ENCODE measurements at places on chromosomes 13 and 19.

DNA sequence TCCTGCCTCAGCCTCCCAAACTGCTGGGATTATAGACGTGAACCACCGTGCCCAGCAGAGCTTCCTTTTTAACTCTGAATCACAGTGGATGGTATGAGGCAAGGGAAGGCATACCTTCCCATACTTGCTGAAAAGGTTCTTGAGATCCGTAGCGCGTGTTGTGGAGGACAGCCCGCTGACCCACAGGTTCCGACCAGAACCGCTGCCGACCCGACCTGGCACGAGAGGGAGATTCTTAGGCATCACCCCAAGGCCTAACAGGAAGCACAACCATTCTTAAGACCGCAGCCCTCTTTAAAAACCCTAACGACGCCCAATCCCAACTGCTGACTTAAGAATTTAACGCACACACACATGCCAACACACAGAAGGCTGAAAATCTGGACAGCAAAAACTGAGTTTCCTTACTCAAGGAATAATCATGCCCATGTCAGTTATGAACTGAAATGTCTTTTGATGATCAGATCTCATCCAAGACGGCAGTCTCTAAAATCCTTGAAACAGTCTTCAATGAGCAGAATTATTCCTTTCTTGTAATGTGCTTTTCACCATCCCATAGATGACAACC, 12.6 kb downstream of the SAFB2 start:
- DNase-seq = no peak

DNA sequence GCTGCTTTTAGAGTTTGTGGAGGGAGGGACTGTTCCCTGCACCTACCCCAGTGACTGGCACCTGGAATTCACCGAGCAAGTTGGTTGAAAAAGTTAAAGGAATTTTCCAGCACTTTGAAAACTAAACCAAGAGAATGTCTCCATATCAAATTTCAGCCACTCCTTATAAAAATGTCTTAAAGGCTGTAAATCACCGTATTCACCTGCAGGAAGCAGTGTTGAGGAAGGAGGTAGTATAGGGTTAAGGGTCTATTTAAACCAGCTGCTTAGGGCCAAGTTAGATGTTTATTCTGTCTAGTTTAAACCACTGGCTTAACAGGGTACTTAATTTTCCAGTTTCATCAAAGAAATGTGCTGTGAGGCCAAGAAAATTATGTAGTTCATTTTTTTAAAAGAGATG, 3.8 kb upstream of the RAB20 start:
- DNase-seq = no peak

GRCh38 chr19:19193926-19194325, 1.9 kb downstream of the RFXANK start:
- no peak for DNase-seq

GRCh38 chr13:80962855-80963254, 621.9 kb upstream of the SPRY2 start:
- DNase-seq = no peak

- no peak for DNase-seq
These were observed 227.0 kb downstream of the SPRY2 start for GRCh38 chr13:80113714-80114454.

GRCh38 chr13:22196777-22197176, 525.9 kb downstream of the FGF9 start:
- DNase-seq = no peak

GRCh38 chr19:12833738-12834565, 427 bp downstream of the RTBDN start:
- DNase-seq = no peak

GRCh38 chr13:60572855-60573254, 175.8 kb downstream of the TDRD3 start:
- no peak for DNase-seq

- DNase-seq = no peak
These were observed 18.6 kb upstream of the LMTK3 start for GRCh38 chr19:48530066-48530720.

DNA sequence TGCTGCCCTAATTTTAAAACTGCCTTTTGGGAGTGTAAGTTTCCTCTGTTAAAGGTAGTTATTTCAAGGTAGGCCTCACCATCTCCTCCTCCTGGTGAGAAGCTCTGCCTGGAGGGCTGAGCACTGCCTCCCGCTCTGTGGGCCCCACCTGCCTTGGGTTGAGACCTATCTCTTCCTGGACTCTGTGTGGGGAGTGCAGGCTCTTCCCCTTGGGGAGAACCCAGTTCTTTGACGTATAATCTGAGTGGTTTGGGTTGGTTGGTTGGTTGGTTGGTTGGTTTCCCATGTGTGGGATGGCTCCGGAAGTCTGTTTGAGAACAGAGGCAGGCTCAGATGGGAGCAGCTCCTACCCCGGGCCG, 39.1 kb downstream of the ACTN4 start:
- DNase-seq = peak; percentile 77

- DNase-seq = no peak
These were observed 251.4 kb downstream of the RGCC start for GRCh38 chr13:41708713-41709112.

- DNase-seq = no peak
These were observed 36.1 kb upstream of the PCDH8 start for GRCh38 chr13:52884429-52885010.

DNA sequence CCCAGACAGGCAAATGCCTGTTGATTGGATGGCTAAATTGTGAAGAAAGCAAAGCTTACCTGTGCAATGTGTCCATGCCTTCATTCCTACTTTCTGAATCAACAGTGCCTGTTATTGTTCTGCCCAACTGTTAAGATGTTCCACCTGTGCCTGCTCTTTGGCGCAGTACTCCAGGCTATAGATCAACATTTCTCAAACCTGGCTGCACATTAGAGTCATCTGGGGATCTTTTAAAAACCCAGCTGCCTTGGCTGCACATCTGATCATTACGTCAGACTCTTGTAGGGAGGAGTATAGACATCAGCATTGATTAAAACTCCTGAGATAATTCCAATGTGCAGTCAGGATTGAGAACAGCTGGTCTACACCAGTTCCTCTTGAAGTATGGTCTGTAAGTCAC, 16.2 kb upstream of the CPB2 start:
- DNase-seq = no peak
